Prostate gland (tissue), 2 donors: ENCODE measurements at places on chromosomes 2 and 18. TPM values are rescaled to one million over a fixed set of nuclear protein-coding genes. Genes with fewer than 3 reads are reported as not detected.

DNA sequence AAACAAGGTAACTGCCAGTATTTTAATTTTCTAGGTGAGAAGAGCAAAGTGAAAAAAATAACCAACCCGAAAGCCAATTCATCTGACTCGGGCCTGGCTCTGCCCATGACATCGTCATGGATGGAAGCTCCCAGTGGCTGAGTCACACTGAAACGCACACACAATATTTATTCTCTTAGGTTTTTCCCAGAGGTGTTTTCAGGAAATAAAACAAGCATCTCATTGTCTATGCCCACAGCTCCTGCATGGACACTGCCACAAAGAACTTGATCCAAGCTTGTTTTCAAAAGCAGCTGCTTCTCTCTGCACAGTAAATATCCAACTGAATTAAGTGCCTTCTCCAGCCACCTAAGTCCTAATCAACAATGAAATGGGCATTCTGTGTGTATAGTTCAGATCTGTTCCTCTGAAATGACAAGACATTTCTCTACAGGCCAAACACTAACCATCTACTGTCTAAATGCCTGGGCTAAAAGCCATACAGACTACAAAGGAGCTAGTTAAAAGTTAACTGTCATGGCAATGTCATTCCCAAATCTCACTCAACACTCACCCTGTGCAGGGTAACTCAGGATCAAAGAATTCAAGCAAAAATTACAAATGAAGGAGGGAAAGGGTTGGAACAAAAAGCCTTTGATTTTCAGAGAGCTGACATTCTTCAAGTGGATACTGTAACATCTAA is 62.9 kb downstream of the RPL31 start:
- H3K36me3 ChIP-seq = no peaks in the 10 kb centered on the region
- no peaks in the 10 kb centered on the region for H3K27me3 ChIP-seq
- no peaks in the 10 kb centered on the region for H3K4me1 ChIP-seq
- peak; percentile 65 for DNase-seq

GRCh38 chr2:64065516-64065915 is 46.3 kb upstream of the VPS54 start:
- H3K4me3 ChIP-seq = no peak overlapping the region
- no peaks in the 10 kb centered on the region for H3K4me1 ChIP-seq
- no peak for DNase-seq

- H3K36me3 ChIP-seq = no peaks in the 10 kb centered on the region
- H3K4me3 ChIP-seq = no peak overlapping the region
- H3K27me3 ChIP-seq = no peaks in the 10 kb centered on the region
- H3K27ac ChIP-seq = no peak overlapping the region
- no peak for DNase-seq
Measured at GRCh38 chr2:118921646-118922045, 20.3 kb upstream of the MARCO start.

DNA sequence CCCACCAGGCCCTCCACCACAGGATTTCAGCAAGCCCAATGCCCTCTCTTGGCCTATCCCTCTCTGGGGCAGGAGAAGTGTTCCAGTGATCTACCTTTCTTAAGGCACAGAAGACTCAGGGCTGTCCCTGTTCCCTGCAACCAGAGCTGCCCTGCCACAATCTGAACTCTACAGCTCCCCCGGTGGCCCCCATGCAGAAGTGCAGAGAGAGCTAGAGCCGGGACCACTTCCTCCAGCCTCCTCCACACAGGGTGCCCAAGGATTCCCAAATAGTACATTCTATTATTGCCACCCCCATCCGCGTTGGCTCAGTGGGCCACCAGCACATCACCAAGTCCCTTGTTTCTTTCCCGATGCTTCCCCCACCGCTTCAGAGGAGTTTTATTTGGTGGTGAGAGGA is 114.8 kb upstream of the PTPRM start:
- H3K27ac ChIP-seq = no peak overlapping the region
- H3K36me3 ChIP-seq = no peaks in the 10 kb centered on the region
- no peak for DNase-seq
- no peaks in the 10 kb centered on the region for H3K27me3 ChIP-seq
- H3K4me3 ChIP-seq = no peak overlapping the region

DNA sequence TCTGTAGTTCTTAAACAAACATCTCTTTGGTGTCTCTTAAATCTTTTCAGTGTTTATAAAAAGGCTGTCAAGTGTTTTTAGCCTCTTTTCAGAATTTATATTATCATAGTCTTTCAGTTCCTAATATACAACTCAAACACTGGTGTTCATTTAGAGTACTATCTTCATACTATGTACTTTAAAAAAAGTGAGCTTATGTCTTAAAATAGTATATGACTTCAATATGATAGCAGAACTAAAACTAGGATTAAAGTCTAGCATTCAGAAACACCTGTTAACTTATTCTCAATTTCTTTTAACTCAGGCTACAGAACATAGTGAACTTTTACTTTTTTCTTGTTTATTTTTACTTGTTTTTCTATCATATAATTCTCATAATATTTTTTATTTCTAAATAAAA is 14.7 kb upstream of the IKZF2 start:
- no peaks in the 10 kb centered on the region for H3K27me3 ChIP-seq
- H3K4me1 ChIP-seq = no peaks in the 10 kb centered on the region
- H3K4me3 ChIP-seq = no peak overlapping the region

The C2orf68 gene
- 16.1 TPM for total RNA-seq

The TBC1D8 gene
- 149 TPM for total RNA-seq

The TTN gene
- total RNA-seq = 36.8 TPM
